ENCODE measurements at places on chromosomes 1 and 21.

DNA sequence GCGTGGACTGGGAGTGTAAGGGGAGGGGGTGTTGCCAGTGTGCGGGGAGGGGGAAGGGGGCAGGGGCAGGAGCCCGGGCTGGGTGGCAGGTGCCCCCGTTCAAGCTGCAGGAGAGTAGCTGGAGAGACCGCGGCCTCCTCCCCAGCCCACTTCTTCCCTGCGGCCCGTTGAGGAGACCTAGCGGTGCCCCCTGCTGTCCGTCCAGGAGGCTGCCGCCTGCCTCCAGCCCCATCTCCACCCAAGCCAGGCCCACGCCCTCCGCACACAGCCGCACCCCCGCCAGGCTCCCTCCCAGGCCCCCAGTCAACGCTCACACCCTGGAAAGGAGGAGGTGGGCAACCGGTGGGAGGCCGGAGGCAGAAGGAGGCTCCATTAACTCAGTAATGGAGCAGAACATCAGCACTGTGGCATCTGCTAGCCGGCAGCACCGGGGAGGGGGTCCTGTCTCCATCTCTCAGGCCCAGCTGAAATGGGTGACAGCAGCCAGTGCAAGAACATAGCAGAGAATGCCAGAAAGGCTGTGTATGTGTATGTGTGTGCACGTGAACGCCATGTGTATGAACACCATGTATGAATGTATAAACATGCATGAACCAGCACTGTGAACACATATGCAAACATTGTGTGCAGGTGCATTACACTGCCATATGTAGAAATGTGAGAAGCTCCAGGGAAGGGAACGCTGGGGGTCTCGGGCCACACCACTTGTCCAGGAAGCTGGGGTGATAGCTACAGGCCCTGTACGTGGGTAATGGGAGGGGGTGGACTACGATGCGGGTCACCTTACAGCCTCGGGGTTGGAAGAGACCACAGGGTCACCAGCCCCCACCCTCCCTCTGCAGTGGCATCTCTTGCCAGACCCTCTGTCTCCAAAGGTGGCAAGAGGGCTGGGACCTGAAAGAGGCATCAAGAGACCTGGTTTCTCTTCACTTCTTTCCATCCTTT is 84.6 kb downstream of the SYT2 start:
- peak; percentile 63 for DNase-seq

- DNase-seq: no peak
Measured at GRCh38 chr1:195530961-195531360, 1077.3 kb downstream of the KCNT2 start.

DNA sequence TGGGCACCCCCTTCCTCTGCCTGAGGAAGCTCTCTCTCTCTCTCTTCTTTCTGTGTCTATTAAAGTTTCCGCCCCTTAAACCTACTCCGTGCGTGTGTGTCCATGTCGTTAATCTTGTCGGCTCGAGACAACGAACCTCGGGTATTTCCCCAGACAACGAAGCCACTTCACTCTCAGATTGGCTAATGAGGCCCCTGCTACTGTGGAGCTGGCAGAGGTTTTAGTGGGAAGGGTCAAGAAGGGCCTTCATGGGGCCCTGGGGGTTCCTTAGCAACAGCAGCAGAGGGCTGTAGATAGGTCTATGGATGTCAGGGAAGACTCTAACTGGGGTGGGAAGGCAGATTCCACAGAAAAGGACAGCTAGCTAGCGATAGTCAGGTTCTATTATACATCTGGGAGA is 239.8 kb upstream of the RAB4A start:
- DNase-seq: no peak

- no peak for DNase-seq
Measured at GRCh38 chr1:116203920-116204319, 92.7 kb downstream of the MAB21L3 start.

- no peak for DNase-seq
Measured at GRCh38 chr1:180540697-180541594, 17.8 kb upstream of the OVAAL start.

DNA sequence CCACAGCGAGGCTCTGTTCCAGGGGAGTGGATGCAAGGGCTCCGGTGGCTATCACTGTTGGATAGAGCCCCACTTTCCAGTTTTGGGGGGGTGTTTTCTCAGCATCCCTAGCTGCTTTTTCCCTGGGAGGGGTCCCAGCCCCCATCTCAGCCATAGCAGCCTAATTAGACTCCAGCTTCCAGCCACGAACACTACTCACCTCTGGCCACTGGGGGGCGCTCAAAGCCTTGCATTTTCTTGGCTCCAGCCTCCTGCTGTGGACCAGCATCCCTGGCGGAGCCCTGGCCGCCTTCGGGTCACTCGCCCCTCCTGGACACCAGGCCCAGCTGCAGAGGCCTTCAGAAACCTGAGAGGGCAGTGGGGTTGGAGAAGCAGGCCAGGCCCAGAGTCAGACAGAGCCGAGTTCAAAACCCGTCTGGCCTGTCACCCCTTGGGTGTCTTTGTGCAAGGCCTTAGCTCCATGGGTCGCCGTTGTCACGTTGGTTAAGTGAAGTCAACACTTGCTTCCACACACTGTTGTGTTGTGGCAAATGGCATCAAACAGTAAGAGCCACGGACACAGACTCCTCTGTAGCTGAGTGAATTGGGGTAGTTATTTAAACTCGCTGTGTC is 93.5 kb upstream of the ACTL8 start:
- DNase-seq: peak; percentile 40

DNA sequence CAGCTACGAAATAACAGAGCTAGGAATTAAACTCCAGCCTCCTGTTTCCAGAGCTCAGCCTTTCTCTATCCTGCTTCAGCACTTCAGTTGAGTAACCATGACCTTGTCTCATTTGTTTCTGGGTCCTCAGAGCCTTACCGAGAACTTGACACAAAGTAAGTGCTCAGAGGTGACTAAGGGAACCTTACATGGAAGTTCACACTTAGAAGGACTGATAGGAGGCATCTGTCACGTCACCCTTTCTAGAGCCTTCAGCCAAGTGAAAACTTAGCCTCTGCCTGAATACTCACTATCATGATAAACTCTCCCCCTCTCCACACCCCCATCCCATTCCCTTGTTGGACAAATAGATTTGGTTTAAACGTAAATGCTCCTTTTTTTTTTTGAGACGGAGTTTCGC is 9.8 kb upstream of the LUZP1 start:
- no peak for DNase-seq

GRCh38 chr1:118271883-118272282 is 86.9 kb upstream of the SPAG17 start:
- no peak for DNase-seq

DNA sequence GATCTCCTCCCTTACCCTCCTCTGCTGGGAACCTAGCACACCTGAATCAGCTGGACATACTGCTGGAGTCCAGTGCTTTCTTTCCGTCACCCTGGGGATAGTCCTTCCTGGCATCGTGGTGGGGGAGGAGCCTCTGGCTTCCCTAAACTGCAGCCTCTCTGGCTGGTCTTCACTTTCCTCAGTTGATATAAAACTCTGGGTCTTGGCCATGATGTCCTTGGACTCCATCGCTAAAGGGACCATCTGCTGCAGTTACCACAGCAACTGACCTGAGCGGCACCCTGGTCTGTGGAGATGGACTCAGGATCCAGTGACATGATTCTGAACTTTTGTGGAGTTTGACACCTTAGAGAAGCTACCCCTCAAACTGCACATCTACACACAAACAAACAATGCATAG is 22.8 kb downstream of the PARS2 start:
- DNase-seq: no peak

GRCh38 chr1:68976916-68977610 is 480.2 kb upstream of the DEPDC1 start:
- DNase-seq: no peak

DNA sequence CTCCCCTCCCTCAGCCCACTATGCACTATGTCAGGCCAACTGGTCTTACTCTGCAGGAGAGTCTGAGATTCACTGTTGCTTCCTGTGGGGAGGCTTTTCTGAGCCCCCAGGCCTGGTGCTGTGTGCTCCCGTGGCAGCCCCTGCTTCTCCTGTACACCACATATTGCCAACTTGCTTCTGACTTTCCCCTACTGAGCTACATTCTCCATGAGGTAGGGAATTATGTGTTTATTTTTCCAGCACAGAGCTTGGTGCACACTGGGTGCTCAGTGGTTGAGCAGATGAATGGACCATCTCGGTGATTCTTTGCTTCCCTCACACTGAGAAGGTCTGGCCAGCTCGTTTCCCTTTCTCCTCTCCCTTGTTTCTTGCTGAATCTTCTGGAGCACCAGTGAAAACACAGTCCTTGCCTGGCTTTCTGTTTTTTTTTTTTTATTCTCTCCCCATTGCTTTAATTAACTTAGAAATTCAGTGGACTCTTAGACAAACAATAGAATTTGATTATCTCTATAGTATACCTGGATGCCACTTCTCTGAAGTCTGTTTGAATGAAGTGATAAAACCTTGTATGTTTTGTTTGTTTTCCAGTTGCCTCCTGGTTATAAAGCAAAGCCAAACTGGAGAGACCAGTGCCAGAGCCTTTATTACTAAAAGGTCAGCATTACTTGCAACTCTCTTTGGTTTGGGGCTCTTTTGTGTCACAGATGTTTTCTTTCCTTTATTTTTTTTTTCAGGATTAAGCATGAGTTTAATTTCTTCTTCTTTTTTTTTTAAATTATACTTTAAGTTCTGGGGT is 50.3 kb upstream of the CNIH3 start:
- no peak for DNase-seq

Data from CD4-positive, alpha-beta T cell treated with Interferon alpha-2 for 1 hour (primary cell).